ENCODE measurements at places on chromosomes 12 and 14.

- no peak for DNase-seq
Observed at GRCh38 chr12:116184763-116185162, 92.7 kb downstream of the MED13L start.

DNA sequence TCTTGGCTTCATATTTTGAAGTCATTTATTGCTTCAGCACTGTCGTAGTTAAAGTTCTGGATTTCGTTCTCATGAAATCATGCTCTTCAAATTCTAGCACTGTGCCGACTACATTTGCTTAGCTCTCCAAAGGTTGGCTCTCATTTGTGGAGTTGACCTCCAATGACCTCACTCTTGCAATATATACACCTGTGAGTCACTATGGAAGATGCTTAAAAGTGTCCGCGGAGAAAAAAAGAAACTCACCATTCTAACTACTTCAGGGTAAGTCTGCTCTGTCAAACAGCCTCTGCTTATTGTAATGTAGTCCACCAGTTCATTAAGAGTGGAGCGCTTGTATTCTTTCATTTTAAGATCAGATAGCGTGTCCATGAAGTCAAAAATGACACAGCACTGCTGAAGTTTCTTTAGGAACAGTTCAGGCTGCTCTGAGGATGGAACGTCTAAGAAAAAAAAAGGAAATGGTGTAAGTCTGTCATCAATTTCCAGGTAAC, 89.7 kb downstream of the PPP2R5E start:
- DNase-seq: no peak

DNA sequence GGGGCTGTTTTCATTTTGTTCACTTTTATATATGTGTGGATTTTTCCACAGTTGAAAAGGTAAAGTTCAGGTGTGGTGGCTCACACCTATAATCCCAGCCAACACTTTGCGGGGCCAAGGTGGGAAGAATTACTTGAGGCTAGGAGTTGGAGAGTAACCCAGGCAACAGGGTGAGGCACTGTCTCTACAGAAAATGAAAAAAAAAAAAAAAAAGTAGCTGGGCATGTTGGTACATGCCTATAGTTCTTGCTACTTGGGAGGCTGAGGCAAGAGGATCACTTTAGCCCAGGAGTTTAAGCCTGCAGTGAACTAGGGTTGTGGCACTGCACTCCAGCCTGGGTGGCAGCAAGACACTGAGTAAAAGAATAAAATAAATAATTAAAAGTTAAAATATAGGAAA, 326.5 kb downstream of the NAV3 start:
- no peak for DNase-seq

DNA sequence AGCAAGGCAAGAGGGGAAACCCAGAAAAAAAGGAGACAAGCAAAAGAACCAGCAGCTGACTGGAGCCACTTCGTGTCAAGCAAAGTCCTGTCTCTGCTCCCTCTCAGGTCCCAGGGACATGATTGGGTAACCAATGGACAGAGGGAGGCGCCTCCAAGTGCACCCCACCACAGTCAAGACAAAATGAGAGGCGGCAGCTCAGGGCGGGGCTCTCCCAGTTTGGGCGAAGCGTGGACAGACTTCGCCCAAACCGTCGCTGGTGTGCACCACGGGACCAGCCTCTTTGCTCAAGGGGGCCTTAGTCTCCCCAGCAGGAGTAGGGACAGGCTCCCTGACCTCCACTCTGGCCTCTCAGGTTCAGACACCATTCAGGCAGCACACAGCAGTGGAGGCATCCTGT, 1.5 kb upstream of the BEGAIN start:
- DNase-seq: no peak

DNA sequence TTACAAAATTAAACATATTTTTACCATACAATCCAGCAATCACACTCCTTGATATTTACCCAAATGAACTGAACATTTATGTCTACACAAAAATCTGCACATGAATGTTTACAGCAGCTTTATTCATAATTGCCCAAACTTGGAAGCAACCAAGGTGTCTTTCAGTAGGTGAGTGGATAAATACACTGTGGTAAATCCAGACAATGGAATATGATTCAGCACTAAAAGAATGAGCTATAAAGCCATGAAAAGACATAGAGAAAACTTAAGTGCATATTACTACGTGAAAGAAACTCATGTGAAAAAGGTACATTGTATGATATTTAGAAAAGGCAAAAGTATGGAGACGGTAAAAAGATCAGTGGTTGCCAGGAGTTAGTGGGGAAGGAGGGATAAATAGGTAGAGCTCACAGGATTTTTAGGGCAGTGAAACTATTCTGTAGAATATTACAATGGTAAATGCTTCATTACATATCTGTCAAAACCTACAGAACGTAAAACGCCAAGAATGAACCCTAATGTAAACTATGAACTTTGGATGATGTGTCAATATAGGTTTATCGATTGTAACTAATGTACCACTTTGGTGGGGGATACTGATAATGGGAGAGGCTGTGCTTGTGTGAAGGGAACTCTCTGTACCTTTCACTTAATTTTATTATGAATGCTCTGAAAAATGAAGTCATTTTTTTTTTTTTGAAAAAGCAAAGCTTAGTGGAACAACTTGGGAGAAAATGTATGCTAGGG, 295.7 kb downstream of the CEP128 start:
- no peak for DNase-seq

DNA sequence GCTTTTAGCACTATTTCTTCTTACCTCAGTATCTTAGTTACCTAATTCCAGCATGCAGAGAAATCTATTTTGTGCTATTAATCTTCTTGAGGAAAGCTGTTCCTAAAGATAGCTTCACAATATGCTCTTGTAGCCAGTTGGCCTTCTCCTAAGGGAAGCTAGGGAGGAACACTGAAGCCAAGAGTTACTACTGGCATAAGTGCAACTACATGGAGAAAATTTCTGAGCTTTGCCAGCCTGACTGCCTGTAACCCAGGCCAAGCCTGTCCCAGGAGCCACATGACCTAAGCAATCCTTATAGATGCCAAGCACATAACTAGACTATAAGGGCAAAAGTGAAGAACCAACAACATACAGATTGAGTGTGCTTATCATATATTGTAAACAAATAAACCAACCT, 890.2 kb downstream of the FLRT2 start:
- no peak for DNase-seq

GRCh38 chr14:102320033-102320660, 601 bp downstream of the ZNF839 start:
- DNase-seq: peak; percentile 79

GRCh38 chr12:95104919-95105452, 31.6 kb upstream of the NR2C1 start:
- no peak for DNase-seq

- no peak for DNase-seq
Observed at GRCh38 chr12:12081836-12082497, 11.2 kb downstream of the BCL2L14 start.

DNA sequence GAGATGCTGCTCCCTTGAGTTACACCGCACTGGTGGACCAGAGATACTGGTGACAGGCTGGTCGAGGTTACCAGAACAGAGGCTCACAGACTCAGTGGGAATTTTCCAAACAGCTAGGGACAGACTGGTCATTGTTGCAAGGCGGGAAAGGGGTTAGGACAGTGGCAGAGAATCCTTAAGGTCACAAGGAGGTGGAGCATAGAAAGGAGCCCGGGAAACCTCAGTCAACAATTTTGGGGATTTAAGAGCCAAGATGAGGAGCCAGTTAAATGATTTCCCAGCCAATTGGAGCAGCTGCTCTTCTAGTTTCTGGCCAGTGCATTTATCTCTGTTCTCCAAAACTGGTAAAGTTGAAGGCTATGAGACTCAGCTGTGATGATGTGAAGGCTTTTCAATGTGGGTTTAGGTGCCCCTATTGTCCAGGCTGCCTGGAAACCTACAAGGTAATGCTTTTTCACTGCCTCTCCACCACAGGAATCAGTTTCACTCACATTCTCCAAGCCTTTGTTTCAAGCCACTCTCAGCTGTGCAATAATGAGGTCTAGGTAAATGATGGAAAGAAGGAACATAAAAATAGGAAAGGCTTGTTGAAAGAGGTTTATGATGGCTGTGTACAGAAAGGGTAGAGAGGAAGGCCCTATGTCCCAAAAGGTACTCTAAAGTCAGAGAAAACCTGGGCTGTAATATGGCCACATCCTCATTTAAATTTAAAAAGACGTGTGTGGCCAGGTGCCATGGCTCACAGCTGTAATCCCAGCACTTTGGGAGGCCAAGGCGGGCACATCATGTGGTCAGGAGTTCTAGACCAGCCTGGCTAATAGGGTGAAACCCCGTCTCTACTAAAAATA, 7.0 kb upstream of the TNS2 start:
- no peak for DNase-seq

GRCh38 chr12:28925719-28926376, 223.2 kb upstream of the FAR2 start:
- DNase-seq: no peak

GRCh38 chr12:124131659-124132058, 158.6 kb downstream of the ZNF664 start:
- no peak for DNase-seq

GRCh38 chr14:99648027-99648784, 3.3 kb downstream of the HHIPL1 start:
- no peak for DNase-seq

- no peak for DNase-seq
Observed at GRCh38 chr12:89544681-89545184, 18.9 kb upstream of the POC1B start.

GRCh38 chr12:3580094-3580749, 89.2 kb downstream of the PRMT8 start:
- DNase-seq: no peak

DNA sequence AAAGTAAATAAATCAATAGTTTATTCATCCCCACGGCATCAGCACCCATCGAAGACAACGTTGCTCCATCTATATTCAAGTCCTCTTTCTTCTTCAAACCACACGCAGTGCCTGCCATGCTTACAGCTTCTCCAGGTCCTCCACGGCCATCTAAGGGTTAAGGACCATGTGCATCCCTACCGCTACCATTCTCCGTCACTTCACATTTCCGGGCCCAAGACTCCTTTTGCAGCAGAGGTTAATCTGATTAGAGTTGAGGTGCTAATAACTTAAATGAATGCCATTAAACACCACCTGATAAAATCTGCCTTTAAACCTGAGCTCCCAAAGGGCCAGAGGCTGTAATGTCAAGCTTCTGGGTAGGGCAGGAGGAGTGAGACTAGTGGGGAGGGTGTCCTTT, 79.7 kb upstream of the CCND2 start:
- DNase-seq: no peak

DNA sequence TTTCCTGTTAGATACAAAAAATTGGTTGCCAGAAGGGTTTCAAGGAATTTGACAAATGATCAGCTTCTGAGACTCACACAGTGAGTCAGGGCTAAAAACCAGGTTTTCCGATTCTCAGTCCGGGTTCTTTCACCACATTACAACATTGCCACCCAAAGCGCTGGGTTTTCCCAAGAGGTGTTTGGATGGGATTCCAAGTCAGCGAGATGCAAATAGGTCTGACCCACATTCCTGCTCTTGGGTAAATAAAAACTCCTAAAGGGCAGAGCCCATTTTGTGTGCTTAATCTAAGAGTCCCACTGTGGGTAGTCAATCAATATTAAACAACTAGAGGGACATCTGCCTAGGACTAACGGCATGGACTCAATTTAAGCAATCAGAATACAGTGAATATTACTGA, 5.4 kb upstream of the RIC8B start:
- DNase-seq: no peak

- DNase-seq: no peak
Observed at GRCh38 chr14:60346706-60347105, 97.7 kb downstream of the PPM1A start.

GRCh38 chr12:52323001-52323400, 1.8 kb upstream of the KRT83 start:
- DNase-seq: no peak

GRCh38 chr12:104454997-104455396, 1.8 kb upstream of the CHST11 start:
- no peak for DNase-seq

DNA sequence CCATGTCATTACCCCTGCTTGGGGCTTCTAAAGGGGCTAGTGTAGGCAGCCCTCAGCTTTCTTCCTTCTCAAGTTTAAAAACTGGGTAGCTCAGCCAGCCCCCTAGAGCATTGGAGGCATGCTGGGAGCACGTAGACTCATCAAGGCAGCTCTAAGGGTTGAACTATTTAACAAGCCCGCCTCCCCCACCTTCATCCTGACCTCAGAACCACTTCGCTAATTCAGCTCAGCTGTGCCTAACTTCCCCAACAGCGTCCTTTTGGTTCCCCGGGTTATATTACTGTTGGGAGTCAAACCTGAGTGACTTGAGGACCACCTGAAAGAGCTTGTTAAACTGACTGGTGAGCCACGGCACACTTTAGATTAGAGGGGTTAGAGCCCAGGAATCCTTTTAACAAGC, 30.1 kb downstream of the MAX start:
- DNase-seq: no peak

- no peak for DNase-seq
Observed at GRCh38 chr14:26124896-26125438, 472.9 kb downstream of the NOVA1 start.

DNA sequence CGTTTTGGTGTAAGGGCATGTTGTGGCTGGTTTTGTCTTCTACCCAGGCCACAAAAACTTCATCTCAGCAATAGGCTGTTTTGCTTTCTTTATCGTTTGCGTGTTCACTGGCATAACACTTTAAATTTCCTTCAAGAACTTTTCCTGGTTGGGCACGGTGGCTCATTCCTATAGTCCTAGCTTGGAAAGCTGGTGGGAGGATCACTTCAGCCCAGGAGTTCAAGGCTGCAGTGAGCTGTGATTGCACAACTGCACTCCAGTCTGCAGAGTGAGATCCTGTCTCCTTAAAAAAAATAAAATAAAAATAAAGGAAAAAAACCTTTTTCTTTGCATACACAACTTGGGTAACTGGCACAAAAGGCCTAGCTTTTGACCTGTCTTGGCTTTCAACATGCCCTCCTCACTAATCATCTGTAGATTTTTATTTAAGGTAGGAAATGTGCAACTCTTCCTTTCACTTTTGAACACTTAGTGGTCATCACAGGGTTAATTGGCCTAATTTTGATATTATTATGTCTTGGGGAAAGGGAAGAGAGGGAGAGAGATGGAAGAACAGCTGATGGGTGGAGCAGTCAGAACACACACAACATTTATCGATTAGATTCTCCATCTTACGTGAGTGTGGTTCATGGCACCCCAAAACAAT, 78.9 kb upstream of the PSMA6 start:
- no peak for DNase-seq

DNA sequence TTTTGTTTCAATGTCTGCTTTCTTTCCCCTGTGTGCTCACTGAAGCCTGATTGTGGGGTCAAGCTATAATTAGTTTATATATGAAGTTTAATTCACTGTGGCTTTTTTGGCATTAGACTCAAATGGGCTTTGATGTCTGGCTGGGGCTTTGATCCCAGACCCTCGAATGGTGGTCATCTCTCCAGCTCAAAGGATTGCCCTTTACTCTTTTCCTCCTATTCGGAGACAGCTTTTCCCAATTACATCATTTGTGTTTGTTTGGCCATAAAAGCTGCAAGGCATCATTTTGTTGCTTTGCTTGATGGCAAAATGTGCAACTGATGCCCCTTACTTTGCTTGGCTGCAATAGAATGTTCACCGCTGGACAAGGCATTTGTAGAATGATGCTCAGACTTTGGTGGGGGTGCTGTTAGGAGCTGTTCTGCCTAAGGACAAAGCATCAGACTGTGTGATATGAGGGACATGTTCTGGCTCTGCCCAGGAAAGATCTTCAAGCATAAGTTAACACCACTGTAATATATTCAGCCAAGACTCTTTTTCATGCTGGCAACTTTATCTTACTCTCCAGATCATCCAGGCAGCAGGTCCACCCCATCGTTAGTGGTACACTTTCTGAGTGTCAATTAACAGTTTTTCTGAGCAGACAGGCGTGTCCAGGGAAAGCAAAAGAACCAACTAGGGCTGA, 3.2 kb upstream of the DACT1 start:
- peak; percentile 8 for DNase-seq

GRCh38 chr14:46323404-46323762, 328.2 kb downstream of the RPL10L start:
- no peak for DNase-seq

- no peak for DNase-seq
Observed at GRCh38 chr14:100618318-100618693, 31.1 kb upstream of the BEGAIN start.
